Activated T-helper 1 cell treated with anti-CD3 and anti-CD28 coated beads, Interleukin-2, amount 50 U/mL, for 16 hours (primary cell): ENCODE measurements at places on chromosomes 6 and 20.

DNA sequence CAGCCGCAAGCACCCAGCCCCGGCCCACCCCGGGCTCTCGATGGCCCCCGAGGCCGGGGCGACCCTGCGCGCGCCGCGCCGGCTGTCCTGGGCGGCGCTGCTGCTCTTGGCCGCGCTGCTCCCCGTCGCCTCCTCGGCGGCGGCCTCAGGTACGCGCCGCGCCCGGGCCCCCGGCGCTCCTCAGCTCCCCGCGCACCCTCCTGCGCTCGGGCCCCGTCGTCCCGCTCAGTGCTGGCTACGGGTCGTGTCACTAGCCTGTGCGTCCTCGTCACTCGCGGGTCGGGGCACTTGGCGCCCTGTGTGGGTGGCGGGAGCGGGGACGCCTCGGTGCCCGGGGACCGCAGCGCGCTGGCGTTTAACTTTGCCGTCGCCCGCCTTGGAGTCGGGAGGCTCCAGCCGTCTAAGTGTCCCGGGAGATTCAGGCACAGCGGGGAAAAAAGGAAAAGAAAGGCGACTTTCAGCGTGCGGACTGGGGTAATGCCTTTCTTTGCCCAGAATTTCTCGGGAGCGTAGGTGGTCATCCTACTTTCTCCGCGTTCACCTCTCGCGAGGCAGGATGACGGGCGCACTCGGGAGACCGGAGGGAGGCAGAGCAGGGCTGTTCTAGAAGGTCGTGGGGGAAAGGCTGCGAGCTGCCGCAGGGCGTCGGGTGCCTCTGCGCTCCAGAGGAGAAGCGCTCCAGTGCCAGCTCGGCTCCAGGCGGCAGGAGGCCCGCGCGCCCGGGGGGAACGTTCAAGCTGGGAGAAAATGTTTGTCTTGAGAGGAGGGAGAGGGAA is 545 bp downstream of the FNDC1 start:
- no peak for DNase-seq

GRCh38 chr6:149913085-149913484 is 9.8 kb downstream of the RAET1G start:
- no peak for DNase-seq

GRCh38 chr6:1267790-1268762 is 43.8 kb upstream of the FOXQ1 start:
- DNase-seq: no peak

DNA sequence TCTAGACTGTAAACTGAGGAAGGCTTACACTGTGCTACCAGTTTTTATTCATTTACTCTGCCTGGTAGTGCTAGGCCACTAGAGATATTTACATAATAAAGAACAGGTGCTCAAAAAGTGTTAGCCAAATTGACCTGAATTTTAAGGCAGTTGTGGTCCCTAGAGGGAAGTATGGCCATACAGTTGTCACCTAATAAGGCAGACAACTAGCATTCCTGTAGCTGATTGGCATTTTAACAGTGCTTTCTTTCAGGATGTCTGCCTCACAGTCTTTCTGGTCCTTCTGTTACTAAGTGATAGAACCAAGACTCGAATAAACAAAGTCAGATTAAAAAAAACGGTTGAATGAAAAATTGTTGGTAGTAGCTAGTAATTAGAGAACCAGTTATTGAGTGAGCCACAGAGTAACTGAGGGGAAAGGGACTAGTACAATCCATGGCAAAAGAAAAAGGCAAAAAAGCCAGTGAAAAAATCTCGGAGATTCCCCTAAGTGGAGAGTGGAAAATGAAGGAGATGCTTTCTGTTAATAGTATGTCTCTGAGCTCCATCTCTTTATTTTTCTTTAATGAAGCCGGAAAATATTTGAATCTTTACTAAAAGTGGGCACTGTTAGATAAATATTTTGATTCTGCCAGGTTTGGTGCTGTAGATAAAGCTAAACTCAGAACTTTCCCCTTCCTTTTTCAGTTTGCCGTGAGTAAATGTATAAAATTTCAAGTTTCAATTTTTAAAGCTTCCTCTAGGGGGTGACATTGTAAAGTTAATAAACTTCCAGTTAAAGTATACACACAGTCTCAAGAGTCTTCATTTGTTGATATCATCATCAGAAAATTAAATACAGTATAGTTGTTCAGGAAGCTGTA is 9.1 kb downstream of the VTA1 start:
- no peak for DNase-seq

- DNase-seq: no peak
Observed at GRCh38 chr6:13194852-13195251, 133.5 kb downstream of the TBC1D7 start.
